ENCODE measurements at places on chromosomes 4 and X. TPM values are rescaled to one million over a fixed set of nuclear protein-coding genes. Genes with fewer than 3 reads are reported as not detected.

SYNPO2 gene
- 1.3 TPM for total RNA-seq

USP51 gene
- 2.7 TPM for total RNA-seq

LIMCH1 gene
- total RNA-seq: not detected

RNF150 gene
- not detected for total RNA-seq

CXCL8 gene
- total RNA-seq: 3.8 TPM

GRCh38 chrX:2559124-2559523, 58.3 kb upstream of the DHRSX start:
- no peak for DNase-seq

GRCh38 chr4:71382900-71383560, 44.2 kb downstream of the SLC4A4 start:
- DNase-seq: no peak

DNA sequence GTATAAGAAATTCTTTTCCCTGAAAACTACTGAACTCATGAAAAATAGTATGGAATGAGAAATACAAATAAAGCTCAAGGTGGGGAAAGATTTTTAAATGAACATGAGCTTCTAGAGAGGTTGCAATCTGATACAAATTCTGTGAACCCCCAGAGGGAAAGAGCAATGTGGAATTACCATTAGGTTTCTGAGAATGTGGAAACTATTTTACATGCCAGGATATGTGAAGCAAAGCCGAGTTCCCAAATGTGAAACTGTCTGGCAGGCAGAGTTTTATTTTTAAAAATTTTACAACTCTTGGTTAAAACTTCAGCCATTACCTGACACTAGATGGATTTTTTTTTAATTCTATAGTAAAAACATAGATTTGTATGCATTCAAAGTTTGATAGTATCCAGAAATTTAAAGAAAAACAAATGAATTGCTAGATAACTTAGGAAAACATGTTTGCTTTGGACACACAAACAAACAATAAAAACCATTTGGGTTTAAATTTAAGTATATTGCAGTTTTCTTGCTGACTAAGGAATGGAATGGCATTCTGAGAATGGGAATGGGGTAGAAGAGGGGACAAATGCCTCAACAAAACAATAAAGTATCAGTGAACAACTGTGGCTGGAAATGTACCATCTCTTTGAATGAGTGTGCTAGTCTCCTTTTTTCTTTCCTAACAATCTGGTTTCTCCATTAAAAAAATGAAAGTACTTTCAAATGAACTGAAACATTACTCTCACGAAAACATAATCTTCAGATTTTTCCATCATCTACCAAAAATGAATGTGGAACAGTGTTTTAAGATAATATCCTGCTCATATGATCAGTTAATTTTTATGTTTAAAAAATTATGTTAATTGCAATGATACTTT, 99.6 kb downstream of the PCDH18 start:
- no peak for DNase-seq

DNA sequence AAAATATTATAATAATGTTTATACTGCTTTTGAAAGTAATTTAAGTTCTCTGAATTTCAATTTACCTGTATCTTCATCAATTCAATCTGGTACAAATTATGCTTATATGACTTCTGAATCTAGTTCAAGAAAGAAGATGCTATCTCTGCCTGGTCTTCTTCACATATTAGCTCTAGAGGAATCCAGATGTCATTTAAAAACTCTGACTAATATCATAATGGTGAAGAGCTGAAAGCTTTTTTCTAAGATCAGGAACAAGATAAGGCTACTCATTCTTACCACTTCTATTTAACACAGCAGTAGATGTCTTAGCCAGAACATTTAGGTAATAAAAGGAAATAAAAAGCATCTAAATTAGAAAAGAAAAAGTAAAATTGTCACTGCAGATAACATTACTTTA, 636.1 kb downstream of the ARAP2 start:
- no peak for DNase-seq

DNA sequence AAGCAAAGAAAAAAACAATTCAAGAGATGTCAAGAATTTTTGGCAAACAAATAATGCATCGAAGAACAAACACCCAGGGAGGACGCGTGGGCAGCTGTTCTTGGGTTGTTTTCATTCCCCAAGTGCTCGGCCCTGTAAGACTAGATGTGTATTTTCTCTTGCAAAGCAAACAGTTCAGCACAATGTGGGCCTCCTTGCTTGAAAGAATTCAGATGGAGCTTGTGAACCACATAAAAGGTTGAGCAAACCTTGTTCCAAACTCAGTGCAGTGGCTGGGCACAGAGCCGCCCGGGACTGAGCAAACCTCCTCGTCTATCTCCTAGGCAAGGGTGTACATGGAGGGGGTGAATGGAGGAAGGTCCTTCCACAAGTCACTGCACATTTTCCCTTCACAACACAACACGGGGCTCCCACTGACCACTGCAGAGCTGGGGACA, 82.4 kb downstream of the HTRA3 start:
- DNase-seq: no peak

- DNase-seq: no peak
Observed at GRCh38 chr4:94649381-94650133, 108.2 kb upstream of the BMPR1B start.

- no peak for DNase-seq
Observed at GRCh38 chr4:111839141-111839540, 306.1 kb upstream of the FAM241A start.

- DNase-seq: no peak
Observed at GRCh38 chr4:179797738-179798137, 2355.5 kb upstream of the AGA start.

- DNase-seq: no peak
Observed at GRCh38 chr4:97868097-97868496, 275.2 kb downstream of the STPG2 start.

DNA sequence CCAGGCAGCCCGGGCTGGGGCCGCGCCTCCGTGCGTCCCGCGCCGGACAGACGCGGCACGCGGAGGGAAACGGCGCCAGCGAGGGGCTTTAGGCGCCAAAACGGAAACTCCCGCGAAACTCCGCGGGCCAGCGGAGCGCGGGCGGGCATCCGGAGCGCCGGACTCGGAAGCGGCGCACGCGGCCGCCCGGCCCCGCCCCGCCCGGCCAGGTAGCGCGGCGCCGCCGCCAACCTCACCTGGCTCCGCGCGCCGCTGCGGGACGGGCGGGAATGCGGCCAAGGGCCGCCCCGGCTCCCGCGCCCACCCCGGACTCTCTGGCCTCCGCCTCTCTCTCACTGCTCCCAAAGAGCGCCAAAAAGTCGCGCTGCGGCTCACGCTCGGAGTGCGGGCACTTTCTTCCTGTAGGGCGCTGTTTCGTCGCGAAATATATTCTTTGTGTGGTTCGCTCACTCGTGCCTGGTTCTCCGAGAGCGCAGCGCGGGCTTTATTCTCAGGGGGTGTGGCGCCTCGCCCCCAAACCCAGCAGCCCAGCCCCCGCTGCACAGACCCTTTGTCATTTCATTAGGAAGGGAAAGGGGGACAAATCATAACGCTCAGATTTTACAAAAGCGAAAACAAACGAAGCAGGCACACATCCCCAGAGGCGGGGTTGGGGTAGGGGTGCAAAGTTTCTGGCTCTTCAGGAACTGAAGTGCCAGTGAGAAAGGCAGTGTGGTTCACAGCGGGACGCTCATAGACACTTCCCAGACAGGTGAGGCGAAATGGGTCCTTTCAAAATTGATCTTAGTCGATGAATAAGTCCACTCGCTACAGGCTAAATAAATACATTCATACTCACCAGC, 961 bp upstream of the MBNL3 start:
- DNase-seq: peak; percentile 58

GRCh38 chr4:157293673-157294072, 73.1 kb downstream of the GRIA2 start:
- no peak for DNase-seq

DNA sequence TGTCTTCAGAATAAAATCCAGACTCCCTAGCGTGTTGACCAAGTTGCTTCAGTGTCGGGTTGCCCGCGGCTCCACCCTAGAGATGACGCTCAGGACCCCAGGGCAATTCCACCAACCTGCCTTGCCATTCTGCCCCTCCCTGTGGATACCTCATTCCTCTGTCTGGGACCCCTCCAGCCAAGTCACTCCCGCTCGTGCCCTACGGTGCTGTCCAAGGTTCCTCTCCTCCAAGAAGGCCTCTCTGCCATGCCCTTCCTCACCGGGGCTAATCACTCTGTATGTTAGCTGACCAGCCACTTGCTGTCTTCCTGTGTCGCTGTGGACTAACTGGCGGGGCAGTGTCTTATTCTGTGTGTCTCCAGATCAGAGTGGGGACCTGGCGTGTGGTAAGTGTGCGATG, 46.6 kb downstream of the TENM3 start:
- no peak for DNase-seq
